Upper lobe of left lung (tissue), 6 donors: ENCODE measurements at places on chromosomes 11 and 22. TPM values are rescaled to one million over a fixed set of nuclear protein-coding genes. Genes with fewer than 3 reads are reported as not detected.

Gene OR5B21
- not detected for total RNA-seq

Gene TP53I11
- 102 TPM for total RNA-seq

Gene ZDHHC8
- 74.4 TPM for total RNA-seq

Gene RTN4R
- 8.6 TPM for total RNA-seq

Gene CSNK2A3
- total RNA-seq, result 18.9 TPM

Gene LRRC56
- total RNA-seq, result 8.2 TPM

Gene MMP12
- 0.29 TPM for total RNA-seq

Gene RBMXL2
- total RNA-seq, result not detected

Gene CRY2
- total RNA-seq, result 103 TPM

Gene MS4A1
- 0.15 TPM for total RNA-seq

Gene PKDREJ
- total RNA-seq, result not detected

Gene ANO3
- 0.30 TPM for total RNA-seq

Gene FXYD2
- 2.1 TPM for total RNA-seq

Gene OR5A1
- not detected for total RNA-seq

Gene TPP1
- total RNA-seq, result 71.6 TPM

Gene SYCE3
- total RNA-seq, result not detected

Gene FADS1
- 38.8 TPM for total RNA-seq

Gene OR51B2
- total RNA-seq, result 1.2 TPM

Gene RIMBP3B
- total RNA-seq, result 0.20 TPM

Gene ANO1
- 5.7 TPM for total RNA-seq

Gene SLC15A3
- total RNA-seq, result 29.5 TPM

Gene FJX1
- total RNA-seq, result 6.8 TPM

Gene OR4C16
- not detected for total RNA-seq

Gene HEPHL1
- not detected for total RNA-seq

Gene ANAPC15
- total RNA-seq, result 12.8 TPM

Gene FDXACB1
- 0.44 TPM for total RNA-seq

Gene MRGPRE
- total RNA-seq, result not detected

Gene LZTR1
- 103 TPM for total RNA-seq

Gene MDK
- not detected for total RNA-seq

Gene P2RX3
- not detected for total RNA-seq

Gene NEFH
- total RNA-seq, result not detected

Gene MMP7
- 2.4 TPM for total RNA-seq

Gene FXYD6
- total RNA-seq, result 61.4 TPM

Gene TBX1
- 11.3 TPM for total RNA-seq

Gene LGALS12
- total RNA-seq, result 0.72 TPM

Gene RTL10
- total RNA-seq, result 20.1 TPM

Gene SMC1B
- not detected for total RNA-seq

Gene DDX25
- total RNA-seq, result not detected

Gene MN1
- total RNA-seq, result 17.8 TPM

Gene KCNE3
- 14.3 TPM for total RNA-seq

Gene CKAP5
- total RNA-seq, result 25.1 TPM

Gene NTM
- total RNA-seq, result 151 TPM

Gene MS4A3
- not detected for total RNA-seq

Gene MYO18B
- not detected for total RNA-seq

Gene CHADL
- total RNA-seq, result 12.6 TPM

Gene PPFIBP2
- total RNA-seq, result 63.9 TPM

Gene VWA5A
- total RNA-seq, result 33.3 TPM

Gene LRRN4CL
- total RNA-seq, result 6.4 TPM

Gene ALDH3B1
- total RNA-seq, result 186 TPM

Gene CRYBB3
- not detected for total RNA-seq

Gene HMOX1
- 22.0 TPM for total RNA-seq

Gene KRTAP5-10
- 0.34 TPM for total RNA-seq

Gene CALCA
- not detected for total RNA-seq

Gene MRE11
- 6.7 TPM for total RNA-seq

Gene IGLL5
- total RNA-seq, result 15.6 TPM

Gene MPZL2
- total RNA-seq, result 68.1 TPM
